ENCODE measurements at places on chromosomes 6 and 20.

DNA sequence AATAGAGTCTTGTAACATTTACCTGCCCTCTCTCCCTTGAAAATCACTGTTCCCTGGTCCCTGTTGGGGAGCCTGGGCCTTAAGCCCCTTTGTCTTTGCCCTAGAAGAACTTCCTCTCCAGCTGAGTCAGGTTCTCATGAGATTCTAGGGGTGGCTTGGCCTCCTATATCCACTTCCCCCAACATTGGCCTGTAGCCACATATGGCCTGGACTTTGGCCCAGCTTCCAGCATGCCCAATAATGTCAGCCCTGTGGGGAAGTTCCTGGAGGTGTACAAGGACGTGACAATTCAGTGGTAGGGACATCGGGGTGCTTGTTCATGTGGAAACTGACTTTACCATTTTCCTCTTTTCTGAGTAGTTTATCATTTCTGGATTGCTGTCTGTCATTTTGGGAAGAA, 17.2 kb upstream of the MAS1L start:
- no peak for DNase-seq

GRCh38 chr6:225121-225721, 67.1 kb upstream of the DUSP22 start:
- DNase-seq: no peak

- no peak for DNase-seq
Observed at GRCh38 chr6:41122373-41122772, 31.8 kb downstream of the TREML1 start.

GRCh38 chr20:44457016-44457415, 18.7 kb upstream of the TTPAL start:
- DNase-seq: no peak

DNA sequence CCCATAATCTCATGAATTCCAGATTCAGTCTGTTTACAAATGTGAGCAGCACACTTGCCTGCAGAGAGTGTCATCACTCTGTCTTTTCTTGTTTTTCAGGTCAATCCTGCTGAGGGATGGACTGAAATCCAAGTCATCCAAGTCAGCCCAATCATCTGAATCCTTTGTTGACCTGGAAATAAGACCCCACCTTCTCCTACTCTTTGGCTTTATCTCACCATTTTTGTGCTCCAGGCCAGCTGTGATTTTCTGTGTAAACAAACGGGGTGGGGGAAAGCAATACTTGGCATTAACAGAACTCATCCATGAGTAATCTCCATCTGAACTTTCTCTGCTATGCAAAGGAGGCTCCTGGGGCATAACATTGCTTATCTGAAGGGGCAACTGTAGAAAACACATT, 16.9 kb upstream of the GSTA4 start:
- no peak for DNase-seq

DNA sequence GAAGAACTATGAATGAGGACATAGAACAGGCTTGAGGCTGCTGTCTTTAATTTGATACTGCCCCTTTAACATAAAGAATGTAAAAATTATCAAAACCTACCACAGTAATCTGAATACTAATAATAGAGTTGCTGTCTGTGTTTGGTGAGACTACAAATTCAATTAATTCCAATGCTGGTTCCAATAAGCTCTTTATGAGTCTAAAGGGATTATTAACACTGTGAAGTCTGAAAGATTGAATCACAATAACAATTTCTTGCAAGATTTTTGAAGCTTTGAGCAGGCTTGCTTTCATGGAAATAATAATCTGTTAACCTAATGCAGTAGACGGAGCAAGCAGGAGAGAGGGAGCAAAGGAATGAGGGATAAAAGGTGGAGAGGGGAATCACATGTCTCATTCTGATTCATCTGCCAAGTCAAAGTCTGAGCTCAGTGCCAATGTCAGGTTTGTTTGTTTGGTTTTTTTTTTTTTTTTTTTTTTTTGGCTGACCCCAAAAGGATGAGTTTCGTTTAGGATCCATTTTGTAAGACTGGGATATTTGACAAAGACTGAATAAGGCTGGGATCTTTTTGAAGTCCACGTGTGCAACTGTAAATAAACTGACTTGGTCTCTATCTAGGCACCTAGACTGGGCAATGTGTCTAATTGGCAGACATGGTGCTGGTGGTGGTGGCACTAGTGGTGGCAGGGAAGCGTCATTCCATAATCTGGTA, 211.6 kb downstream of the RNF144B start:
- DNase-seq: no peak

- no peak for DNase-seq
Observed at GRCh38 chr6:113824866-113825265, 32.3 kb upstream of the MARCKS start.

- DNase-seq: no peak
Observed at GRCh38 chr6:114323784-114324183, 19.0 kb downstream of the HS3ST5 start.

- DNase-seq: no peak
Observed at GRCh38 chr6:79082304-79082703, 4.2 kb upstream of the PHIP start.
